ENCODE measurements at places on chromosomes 5 and 9.

DNA sequence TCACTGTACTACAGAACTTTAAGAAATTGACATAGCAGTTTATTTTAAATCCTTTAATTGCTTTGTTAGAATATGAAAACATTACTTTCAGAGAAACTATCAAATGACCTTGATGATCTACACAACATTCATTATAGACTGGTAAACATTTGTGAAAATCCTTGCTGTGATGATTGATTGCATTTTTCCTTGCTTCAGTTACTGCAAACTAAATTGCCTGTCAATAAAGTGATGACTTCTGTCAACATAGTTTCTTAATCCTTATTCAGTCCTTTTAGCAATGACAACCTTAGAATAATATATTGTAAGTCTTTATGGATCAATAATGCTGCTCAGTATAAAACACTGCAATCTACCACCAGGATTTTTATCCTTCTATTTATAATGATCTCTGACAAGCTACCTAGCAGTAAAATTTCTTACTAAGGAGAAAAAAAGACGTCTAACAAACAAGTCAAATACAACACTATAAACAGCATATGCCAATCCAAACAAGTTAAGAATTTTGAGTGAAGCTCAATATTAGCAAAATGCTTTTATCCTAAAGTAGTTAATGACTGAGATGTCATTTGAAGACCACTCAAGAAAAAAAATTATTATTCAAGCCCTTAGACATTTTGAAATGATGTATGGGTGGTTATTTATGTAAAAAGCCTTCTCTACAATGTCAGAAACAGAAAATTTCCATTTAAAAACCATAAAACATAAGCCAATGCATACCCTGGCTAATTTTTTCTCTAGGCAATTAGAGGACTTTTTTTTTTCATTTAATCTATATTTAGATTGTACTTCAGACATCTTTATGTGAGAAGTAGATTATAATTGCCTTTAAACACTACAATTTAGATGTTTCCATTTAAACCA is 105.5 kb downstream of the FBXL17 start:
- no peak for DNase-seq

DNA sequence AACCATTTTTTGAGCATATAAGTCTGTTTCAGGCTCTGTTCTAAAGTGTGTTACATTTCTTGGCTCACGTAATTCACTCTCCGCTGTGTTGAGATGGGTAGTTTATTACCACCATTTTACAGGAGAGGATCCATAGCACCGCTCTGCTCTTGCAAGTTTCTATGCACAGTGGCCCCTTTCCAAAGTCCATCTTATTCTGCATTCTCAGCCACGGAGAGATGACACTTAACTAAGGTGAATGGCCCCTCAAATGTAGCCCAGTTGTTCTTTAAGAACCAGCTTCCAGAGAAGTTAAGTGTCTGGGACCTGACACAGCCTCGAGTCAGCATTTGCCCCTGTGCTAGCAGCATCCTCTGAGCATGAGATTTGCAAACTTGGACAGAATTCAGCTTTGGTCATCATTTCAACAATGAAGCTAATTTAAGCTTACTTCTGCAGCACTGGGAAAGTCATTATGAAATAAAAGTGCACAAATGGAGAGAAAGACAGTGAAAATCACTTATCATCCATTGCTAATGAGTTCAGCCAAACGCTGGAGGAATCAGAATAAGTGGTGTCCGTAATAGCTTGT is 61.9 kb downstream of the FAM78A start:
- DNase-seq, result no peak

DNA sequence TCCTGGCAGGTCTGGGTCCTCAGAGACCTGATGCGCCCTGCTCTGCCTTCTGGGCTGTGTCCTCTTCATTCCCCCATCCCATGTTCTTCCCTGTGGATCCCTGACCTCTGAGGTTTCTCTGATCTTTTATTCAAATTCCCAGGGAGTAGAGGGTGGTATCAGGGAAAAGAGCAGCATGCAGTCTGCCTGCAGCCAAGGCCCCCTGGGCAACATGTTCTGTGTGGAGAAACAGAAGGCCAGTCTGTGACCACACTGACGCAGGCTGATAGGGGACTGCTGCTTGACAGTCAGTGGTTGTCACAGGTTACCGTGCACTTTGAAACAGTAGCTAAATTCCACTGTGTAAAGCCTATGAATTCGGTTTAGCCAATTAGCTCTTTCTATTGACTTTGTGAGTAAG is 156.6 kb upstream of the IRX2 start:
- DNase-seq, result no peak

DNA sequence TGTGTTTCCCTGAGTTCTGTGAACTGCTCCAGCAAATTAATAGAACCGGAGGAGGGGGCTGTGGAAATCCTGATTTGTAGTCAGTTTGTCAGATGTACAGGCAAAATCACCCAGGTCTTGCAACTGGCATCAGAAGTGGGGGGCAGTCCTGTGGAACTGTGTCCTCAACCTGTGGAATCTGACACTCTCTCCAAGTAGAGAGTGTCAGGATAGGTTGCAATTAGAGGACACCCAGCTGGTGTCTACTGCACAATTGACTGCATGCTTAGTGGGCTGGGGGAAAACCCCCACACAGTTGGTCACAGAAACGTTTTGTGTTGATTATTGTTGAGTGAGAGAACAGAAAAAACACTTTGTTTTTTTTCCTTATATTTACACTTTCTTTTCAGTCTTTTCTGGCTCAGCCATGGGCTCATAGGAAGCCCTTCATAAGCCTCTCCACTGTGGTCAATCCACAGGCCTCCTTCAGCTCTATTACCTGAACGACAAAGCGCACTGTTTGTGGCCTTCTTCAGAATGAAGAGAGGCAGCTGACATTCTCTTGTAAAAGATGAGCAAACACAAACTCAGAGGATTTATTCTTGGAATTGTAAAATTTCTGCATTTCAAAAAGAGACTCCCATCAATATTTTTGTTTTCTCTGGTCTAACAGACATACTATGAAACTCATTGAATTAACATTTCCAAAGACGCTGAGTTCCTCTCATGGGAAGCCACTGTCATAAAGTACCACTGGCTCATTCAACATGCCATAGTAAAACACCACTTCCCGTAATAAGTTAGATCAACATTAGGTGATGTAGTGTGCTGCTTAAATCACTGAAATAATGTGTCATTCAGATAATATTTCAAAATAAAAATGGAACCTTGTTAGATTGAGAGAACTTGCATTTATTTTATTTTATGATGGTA is 348.9 kb upstream of the RFX3 start:
- DNase-seq, result no peak

- DNase-seq, result no peak
These were observed 86.5 kb upstream of the FSTL4 start for GRCh38 chr5:133698646-133699526.

Data from dorsolateral prefrontal cortex (tissue), 122 donors.